ENCODE measurements at places on chromosomes 5 and 9.

DNA sequence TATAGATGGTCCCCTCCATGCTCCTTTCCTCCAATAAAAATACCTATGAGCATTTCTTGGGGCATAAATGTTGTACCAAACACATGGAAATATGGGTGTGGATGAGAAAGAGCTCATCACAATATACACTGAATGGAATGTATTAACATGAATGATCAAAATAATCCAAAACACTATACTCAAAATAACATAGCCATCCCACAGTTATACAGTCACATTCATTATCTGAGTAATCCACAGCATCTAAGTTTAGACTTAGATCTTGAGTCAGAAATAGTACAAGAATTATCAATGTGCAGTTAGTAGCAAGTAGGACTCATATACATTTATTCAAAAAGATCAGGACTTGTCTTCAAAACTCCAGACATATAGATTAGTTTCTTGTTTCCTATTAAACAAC is 175.2 kb upstream of the NREP start:
- no peak for DNase-seq

- DNase-seq = no peak
These were observed 17.4 kb downstream of the ENC1 start for GRCh38 chr5:74623006-74623611.

GRCh38 chr5:138354387-138354786 is 1.9 kb downstream of the KDM3B start:
- no peak for DNase-seq

- DNase-seq = no peak
These were observed at the start of gene DNM1 for GRCh38 chr9:128203024-128203706. TSS of gene DNM1 (plus strand) at chr9:128203379. CDS start at chr9:128203471, 92 bp downstream.

- DNase-seq = no peak
These were observed 6.9 kb upstream of the ZBTB5 start for GRCh38 chr9:37471942-37472684.

- no peak for DNase-seq
These were observed 31.1 kb upstream of the FGF1 start for GRCh38 chr5:142716963-142717362.

DNA sequence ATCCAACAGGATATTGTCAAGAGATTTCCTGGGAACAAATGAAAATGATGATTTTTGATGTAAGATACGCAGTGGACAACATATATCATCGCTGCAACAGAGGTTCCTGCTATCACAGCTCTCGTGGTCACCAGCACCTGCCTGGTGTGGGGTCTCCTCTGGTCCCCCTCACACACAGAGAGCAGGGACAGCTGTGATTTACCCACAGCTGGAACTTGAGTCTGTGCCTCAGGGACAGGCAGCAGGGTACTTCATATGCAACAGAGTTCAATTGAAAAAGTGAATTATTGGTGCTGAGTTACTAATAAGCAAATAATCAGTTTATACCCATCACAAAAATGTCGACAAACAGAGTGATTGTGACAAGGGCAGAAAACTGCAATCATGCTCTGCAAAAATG is 93.4 kb downstream of the LMX1B start:
- no peak for DNase-seq

GRCh38 chr5:133427121-133427777 is 185.1 kb downstream of the FSTL4 start:
- DNase-seq = no peak

DNA sequence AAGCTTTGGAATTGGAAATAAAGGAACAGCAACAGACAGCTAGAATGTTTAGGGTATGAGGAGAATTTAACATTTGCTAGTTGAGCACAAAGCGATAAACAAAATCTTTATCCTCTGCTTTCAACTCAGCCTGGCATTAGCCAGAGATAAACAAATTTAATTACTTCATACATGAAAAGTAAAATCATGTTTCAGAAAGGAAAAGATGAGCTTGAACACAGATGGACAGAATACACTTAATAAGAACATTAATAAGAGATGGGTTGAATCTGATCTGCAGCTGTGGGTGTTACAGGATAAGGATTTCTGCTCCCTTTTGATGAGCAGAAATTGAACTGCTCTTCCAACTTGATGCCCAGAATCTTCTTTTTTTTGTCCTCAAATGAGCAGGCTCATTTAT is 275.2 kb downstream of the CSNK1G3 start:
- no peak for DNase-seq

GRCh38 chr5:98794001-98794400 is 20.5 kb downstream of the RGMB start:
- no peak for DNase-seq

DNA sequence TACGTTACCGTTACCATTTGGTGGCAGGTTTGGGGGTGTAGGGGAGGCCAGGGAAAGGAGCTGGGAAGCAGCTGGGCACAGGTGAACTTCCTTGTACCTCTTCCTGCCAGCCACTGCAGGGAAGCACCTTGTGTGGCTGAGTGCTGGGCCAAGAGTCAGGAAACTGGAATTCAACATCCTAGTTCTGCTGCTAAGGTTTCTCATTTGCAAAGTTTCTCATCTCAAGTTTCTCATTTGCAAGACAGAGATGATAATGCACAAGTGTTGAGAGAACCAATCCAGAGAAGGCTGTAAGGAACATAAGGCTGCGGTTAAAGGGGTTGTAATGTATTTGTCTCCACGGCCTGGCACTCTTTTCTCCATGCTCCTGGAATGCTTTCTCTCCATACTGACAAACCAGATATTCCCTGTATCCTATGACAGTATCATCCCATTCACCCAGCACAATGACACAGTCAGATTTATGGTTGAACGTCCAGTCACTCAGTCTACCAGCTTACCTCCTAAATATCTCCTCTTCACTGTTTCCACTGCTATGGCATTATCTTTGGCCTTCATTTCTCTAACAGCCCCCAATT is 33.6 kb upstream of the LARP1 start:
- no peak for DNase-seq

DNA sequence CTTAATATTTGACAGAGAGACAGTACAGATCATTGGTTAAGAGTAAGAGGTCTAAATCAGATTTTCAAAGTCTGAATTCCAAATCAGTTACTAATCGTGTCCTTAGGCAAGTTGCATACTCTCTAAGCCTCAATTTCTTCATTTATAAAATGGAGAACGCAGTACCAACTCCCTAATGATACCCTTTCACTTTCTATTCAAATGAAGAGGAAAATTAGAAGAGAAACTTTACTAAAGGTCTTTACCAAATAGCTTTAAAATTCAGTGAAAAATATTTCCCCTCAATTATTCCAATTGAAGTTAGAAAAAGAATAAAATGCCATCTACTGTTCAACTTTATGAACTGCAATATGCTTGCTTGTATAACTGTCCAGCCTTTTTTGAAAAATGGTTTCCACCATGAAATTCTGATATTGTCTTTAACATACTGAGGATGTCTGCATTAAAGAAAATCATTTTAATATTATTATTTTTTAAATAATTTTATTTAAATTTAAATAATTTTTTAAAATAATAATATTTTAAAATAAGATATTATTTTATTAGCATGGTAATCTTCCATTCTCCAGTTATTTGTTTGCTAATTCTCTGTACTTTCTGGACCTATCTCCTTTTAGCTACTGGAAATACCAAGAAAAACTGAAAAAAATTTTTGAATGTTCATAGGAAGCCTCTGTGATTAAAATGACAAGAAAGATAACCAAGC is 36.0 kb downstream of the POC5 start:
- no peak for DNase-seq

DNA sequence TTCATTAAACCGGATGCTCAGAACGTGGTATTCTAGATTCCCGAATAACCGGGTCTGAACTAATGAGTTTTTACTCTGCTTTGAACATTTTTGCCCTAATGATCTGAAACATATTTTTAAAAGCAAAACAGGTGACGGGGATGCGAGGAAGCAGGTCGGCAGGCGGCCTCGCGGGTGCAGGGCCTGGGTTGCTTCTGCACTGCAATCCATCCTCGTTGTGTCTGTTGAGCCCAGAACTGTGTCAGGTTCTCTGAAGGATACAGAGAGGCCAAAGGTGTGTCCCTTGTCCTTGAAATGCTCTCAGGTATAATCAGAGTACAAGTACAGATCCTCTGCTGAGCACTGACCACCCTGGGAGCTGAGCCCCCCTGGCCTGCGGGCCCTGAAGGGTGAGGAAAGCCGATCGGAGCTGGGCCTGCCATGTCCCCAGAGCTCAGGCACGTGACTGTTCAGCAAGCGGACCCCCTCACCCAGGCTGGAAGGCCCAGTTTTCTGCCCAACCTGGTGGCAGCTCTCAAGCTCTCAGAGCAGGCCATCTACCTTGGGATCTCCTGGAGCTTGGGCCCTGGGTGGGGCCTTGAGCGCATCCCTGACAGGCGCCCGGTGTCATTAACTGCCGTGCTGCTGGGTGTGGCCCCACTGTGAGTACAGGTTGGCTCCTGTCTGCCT is 151.8 kb downstream of the OLFM1 start:
- DNase-seq = no peak

- no peak for DNase-seq
These were observed 25.3 kb upstream of the SLC1A1 start for GRCh38 chr9:4464911-4465513.

DNA sequence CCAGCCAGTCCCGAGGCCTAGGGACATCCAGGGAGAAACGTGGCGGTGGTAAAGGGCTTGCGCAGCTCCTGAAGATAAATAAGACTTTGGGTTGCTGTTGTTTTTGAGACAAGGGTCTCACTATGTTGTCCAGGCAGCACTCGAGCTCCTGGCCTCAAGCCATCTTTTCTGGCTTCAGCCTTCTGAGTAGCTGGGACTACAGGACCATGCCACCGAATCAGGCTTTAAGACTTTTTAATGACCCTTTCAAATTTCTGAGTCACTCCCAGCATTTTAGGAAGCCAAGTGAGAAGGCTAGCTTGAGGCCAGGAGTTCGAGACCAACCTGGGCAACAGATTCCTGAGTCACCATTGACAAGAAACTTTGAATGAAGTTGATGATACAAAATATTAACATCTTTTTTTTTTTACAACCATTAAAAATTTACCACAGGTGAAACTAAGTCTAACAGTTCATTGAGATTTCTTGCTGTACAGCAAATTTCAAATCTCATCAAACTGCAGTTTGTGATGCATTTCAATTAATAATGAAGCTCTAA is 817 bp upstream of the GNE start:
- no peak for DNase-seq

- DNase-seq = no peak
These were observed 67.5 kb downstream of the SETX start for GRCh38 chr9:132287256-132287760.

DNA sequence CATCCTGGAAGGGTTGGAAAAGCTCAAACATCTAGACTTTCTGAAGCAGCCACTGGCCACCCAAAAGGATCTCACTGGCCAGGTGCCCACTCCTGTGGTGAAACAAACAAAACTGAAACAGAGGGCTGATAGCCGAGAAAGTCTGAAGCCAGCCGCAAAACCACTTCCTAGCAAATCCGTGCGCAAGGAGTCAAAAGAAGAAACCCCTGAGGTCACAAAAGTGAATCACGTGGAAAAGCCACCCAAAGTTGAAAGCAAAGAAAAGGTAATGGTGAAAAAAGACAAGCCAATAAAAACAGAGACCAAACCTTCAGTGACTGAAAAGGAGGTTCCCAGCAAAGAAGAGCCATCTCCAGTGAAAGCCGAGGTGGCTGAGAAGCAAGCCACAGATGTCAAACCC is 87.6 kb downstream of the MAP1B start:
- DNase-seq = no peak

DNA sequence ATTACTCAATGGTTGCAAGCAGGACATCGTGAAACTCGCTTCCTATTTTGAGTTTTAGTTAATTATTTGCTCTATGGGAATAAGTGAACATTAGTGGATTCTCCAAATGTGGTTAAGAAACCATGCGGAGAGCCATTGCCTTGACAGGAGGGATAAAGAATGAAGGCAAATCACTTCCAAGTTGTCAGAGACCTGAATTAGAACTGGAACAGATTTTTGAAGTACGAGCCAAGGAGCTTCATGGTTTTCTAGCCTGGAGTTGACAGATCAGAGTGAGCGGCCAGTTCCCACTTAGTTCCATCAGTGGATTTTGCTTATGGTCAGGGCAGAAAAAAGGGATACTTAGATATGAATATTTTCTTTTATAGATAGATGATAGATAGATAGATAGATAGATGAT is 171.4 kb upstream of the CDH10 start:
- DNase-seq = no peak

DNA sequence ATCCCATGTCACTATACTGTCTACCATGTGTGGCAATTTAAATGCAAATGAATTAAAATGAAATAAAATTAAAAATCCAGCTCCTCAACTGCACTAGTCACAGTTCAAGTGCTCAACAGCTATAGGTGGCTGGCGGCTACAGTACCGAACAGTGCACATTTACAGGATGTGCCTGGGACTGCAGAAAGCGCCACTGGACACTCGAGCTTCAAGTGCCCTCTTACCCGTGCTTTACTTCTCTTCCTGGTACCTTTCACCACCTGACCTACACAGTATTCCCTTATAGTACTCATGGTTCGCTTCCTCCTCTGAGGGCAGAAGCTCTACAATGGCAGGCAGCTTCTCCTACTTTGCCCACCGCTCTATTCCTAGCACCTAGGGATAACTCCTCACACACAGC is 166.6 kb downstream of the FANCC start:
- no peak for DNase-seq

DNA sequence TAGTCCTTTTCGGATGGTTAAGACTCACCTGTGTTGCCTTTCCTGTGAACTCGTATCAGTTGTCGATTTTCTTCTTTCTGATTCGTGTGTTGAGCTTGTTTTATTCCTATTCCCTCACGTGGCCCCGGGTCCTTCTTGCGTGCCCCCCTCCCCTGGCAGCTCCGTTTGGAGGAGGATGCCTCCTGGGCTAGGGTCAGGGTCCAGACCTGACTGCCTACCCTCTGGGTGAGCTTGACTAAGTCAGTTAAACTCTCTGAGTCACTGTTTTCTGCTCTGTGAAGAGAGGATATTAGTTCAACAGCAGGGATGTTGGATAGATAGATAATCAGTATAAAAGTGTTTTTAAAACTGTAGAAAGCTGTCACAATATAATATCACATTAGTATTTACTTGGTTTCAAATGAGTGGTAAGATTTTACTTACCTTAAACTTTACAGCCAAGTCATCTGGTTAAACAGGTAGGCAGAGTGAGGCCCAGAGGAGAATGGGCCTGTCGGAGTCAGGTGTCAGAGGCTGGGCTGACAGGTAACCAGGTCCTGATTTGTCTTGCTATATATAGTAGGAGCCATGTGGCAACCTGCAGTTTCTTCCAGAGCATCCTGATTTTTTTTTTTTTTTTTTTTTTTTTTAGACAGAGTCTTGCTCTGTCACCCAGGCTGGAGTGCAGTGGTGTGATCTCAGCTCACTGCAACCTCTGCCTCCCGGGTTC is 24.2 kb downstream of the PPARGC1B start:
- no peak for DNase-seq

- DNase-seq = no peak
These were observed 49.6 kb downstream of the NIPAL4 start for GRCh38 chr5:157509587-157509986.

GRCh38 chr5:126542441-126542840 is 52.6 kb downstream of the ALDH7A1 start:
- no peak for DNase-seq

Data from activated CD8-positive, alpha-beta memory T cell treated with anti-CD3 and anti-CD28 coated beads for 1 hour (primary cell).